Left colon (tissue), 2 donors: ENCODE measurements at places on chromosomes 7 and 10.

DNA sequence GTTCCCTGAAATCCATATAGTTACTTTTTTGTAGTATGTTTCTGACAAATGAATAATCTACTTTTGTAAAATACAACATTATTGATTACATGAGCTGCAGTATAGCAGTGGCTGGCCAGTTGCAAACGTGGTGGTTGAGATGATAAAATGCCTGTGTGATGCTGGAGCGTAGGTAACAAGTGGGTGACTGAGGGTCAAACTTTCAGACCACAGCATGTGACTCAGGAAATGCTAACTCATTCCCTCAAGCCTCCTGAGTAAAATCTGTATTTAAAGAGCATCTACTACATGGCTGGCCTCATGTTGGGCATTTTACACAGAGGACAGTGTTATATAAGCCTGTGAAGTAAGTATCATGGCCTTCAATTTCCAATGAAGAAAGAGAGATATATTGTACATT is 585.2 kb downstream of the GRID1 start:
- no peak for DNase-seq

DNA sequence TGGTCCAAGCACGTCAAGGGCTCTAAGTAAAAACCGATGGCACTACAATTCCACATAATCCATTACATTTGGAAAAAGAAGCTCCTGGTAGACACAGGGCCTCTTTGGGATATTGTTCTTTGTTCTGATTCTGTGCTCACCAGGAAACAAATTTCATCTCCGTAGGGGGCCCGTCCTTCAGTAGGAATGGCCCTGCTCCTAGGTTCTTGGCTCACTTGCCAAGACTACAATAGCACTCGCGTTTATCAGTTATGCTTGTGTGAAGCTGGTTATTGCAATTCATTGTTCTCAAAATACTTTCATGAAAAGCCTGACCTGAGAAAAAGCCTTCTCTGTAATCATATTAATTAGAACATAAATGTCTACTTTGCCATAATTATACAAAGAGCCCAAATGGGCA is 10.3 kb upstream of the ZC3HAV1L start:
- DNase-seq: no peak

- DNase-seq: no peak
Measured at GRCh38 chr10:120369856-120370276, 87.2 kb upstream of the PLPP4 start.

GRCh38 chr7:18262058-18262457 is 233.5 kb upstream of the HDAC9 start:
- no peak for DNase-seq

GRCh38 chr10:77049146-77049545 is 588.5 kb downstream of the KCNMA1 start:
- DNase-seq: no peak

- no peak for DNase-seq
Measured at GRCh38 chr7:74379938-74380337, 73.8 kb upstream of the GTF2IRD1 start.

GRCh38 chr7:30799206-30799975 is 28.2 kb downstream of the MINDY4 start:
- no peak for DNase-seq

- DNase-seq: peak; percentile 34
Measured at GRCh38 chr7:102236592-102237287, 49.9 kb upstream of the SH2B2 start.

- DNase-seq: no peak
Measured at GRCh38 chr10:70910486-70911341, 22.3 kb upstream of the PCBD1 start.

GRCh38 chr7:44990109-44991023 is 9.6 kb upstream of the CCM2 start:
- no peak for DNase-seq

DNA sequence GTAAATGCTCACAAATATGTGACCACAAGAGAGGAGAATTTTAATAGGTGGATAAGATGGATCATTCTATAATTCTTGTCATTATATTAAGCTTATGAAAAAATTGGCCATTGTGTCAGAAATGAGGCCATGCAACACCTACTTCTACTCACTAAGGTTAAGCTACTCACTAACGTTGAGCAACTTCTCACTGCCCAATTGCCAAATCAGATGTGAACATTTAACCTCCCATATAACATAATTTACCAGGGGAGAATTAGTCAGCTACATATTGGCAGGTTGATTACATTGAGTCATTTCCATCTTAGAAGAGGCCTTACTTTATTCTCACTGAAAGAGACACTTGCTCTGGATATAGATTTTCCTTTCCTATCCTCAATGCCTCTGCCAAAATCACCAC is 211.2 kb upstream of the DGKB start:
- no peak for DNase-seq

- peak; percentile 8 for DNase-seq
Measured at GRCh38 chr7:25820432-25821040, 331.5 kb upstream of the NFE2L3 start.

GRCh38 chr10:101214446-101215396 is 14.5 kb downstream of the LBX1 start:
- DNase-seq: peak; percentile 74

GRCh38 chr7:99790407-99790806 is 6.4 kb upstream of the CYP3A4 start:
- no peak for DNase-seq

DNA sequence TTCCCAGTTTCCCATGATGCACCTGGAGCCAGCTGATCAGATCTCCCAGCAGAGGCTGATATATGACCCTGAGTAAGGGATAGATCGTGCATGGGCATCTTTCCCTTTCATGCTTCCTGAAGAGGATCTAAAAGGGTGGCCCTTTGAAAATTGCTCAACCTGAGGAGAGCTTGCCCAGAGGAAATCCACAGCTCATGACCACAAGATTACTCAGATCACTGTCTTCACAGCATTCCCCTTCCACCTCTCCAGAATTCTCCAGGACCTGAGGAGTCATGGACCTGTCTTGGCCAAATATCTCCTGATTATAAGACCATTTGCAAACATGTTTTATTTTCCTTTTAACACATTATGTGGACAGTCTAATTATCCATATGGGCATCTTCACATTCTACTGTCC is 328.1 kb downstream of the LHFPL3 start:
- no peak for DNase-seq

DNA sequence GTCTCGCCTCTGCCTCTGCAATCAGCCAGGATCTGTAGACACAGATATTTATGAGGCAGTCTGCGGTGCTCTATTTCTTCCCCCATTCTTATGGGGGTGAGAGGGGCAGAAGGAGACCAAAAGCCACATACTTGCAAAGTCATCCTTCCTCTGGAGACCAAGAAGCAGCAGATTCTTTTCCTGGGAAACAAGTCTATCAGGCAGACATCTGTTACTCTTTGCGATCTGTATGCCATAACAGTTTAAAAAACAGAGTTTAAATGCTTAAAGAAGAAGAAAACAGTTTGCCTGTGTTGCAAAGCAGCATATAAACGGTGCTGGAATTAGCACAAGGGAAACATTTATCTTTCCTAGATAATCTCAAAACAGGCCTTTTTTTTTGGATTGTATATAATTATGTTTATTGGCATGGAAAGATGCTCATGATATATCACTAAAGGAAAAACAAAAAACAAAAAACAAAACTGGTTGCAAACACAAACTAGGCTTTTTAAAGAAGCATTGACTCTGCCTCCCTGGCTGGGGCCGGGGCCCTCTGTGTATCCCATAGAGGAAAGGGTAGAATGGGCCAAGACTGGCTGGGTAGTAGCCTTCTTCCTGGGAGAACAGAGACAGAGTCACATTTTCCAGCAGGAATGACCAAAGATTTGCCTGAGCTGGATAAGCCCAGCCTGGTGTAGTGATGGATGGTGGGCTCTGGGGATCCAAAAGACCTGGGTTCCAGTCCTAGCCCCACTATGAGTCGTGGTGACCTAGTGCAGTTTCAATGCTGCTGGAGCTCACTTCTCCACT is 50.4 kb downstream of the RGS10 start:
- DNase-seq: no peak

- DNase-seq: peak; percentile 87
Measured at GRCh38 chr7:20199015-20199737, 18.0 kb downstream of the MACC1 start.

DNA sequence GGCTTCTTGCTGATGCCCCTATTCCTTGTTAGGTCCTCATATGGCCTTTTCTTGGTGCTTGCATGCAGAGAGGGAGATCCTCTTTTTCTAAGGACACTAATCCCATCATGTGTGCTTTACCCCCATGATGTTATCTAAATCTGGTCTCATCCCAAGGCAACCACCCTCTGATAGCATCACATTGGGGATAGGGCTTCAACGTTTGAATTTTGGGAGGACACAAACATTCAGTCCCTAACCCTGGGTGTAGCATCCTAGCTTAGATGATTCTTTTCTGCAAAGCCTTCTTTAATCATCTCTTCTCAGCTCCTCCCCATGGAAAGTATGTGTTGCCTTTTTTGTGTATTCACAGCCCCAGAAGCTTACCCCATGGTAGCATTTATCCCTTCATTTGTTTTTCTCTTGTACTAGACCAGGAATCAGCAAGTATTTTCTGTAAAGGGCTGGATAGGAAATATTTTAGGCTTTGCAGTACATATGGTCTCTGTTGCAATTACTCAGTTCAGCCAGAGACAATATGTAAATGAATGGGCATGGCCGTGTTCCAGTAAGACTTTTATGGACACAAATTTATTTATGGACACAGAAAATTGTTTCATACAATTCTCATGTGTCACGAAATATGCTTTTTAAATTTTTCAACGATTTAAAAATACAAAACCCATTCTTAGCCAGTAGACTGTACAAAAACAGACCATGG is 101.5 kb upstream of the CSTF2T start:
- no peak for DNase-seq

GRCh38 chr7:23966941-23967340 is 256.9 kb downstream of the STK31 start:
- no peak for DNase-seq

- no peak for DNase-seq
Measured at GRCh38 chr7:8511855-8512254, 78.4 kb downstream of the NXPH1 start.

- DNase-seq: no peak
Measured at GRCh38 chr7:26668821-26669220, 195.6 kb downstream of the SKAP2 start.

DNA sequence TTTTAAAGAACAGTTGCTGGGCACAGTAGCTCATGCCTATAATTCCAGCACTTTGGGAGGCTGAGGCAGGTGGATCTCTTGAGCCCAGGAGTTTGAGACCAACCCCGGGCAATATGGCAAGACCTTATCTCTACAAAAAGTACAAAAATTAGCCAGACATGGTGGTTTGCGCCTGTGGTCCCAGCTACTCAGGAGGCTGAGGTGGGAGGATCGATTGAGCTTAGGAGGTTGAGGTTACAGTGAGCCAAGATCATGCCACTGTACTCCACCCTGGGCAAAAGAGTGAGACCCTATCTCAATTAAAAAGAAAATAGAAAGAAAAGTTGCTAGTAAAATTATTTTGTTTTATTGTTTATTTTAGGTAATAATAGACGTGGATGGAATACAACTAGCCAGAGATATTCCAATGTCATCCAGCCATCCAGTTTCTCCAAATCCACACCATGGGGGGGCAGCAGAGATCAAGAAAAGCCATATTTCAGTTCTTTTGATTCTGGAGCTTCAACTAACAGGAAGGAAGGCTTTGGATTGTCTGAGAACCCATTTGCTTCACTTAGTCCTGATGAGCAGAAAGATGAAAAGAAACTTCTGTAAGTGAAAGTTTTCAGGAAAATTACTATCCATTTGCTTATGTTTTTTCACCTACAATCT is 3.0 kb downstream of the NUP42 start:
- DNase-seq: peak; percentile 48

DNA sequence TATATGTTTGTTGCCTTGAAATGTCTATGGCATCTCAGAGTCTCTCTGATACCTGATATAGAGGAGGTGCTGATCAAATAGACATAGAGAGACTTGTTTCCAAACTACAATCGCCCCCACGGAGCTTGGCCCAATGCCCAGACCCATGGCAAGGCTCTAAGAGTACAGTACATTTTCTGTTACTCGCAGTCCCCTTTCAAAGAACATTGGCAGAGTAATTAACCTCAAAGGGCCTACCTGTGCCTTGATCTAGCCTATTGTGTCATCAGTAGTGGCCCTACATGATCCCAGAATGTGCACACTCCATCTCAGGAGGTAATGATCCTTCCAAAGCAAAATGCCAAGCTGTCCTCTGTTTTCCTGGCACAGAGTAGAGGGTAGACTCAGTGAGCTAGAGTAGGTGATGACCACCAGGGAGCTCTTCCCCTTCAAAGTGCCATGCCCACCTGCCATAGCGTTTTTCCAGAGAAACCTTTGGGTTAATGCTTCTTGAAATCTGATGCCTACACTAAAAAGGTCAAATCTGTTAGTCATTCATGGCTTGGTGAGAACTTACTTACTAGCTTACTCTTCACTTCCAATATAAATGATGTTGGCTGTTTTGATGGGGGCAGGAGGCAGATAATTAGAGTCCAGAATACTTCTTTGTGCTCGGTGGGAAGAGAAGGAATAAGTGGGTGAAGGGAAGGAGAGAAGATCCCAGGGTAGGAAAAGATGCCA is 41.2 kb upstream of the ACSL5 start:
- DNase-seq: peak; percentile 55

DNA sequence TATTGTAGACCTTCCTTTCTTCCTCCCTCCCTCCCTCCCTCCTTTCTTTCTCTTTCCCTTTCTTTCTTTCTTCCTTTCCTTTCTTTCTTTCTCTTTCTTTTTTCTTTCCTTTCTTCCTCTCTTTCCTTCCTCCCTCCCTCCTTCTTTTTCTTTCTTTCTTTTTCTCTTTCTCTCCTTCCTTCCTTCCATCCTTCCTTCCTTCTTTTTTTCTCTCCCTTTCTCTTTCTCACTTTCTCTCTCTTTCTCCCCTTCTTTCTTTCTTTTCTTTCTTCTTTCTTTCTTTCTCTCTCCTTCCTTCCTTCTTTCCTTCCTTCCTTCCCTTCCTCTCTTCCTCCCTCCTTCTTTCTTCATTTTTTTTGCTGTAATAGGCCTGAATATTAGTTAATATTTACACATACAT is 638.0 kb downstream of the SORCS3 start:
- no peak for DNase-seq
